ENCODE measurements at places on chromosomes 1 and 21.

DNA sequence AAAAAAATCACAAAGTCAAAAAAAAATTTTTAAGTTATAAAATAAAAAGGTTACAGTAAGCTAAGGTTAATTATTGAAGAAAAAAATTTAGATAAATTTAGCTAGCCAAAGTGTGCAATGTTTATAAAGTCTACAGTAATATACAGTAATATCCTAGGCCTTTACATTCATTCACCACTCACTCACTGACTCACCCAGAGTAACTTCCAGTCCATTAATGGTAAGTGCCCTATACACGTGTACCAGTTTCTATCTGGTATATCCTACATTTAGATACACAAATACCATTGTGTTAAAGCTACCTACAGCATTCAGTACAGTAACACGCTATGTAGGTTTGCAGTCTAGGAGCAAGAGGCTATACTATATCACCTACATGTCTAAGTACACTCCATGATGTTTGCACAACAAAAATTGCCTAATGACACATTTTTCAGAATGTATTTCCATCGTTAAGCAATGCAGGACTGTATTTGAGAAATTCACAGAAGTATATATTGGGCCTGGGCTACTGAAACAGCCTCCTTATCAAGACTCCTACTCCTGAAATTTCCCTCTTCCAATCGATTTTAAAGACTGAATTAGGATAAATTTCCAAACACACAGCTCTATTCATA, 155.1 kb downstream of the COP1 start:
- no peak for DNase-seq

- no peak for DNase-seq
Observed at GRCh38 chr1:92587445-92587844, 100.7 kb upstream of the GFI1 start.

DNA sequence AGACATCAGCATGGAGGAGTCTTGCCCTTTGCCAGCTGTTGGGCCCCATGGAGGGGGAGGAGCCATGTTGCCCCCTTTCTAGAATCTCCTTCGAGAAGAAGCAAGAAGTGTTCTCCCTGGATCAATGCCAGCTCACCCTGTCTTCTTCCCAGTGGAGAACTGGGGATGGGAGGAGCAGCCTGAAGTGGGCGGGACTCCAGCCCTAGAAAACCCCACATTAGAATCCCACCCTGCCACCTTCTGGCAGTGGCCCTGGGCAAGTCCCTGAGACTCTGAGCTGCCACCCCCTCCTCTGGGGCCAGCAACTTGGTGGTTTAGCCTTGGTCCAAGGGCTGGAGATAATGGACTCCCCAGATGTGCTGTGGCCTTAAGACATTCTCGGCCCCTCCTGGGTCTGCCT, 51.7 kb downstream of the PAX7 start:
- DNase-seq, result no peak

DNA sequence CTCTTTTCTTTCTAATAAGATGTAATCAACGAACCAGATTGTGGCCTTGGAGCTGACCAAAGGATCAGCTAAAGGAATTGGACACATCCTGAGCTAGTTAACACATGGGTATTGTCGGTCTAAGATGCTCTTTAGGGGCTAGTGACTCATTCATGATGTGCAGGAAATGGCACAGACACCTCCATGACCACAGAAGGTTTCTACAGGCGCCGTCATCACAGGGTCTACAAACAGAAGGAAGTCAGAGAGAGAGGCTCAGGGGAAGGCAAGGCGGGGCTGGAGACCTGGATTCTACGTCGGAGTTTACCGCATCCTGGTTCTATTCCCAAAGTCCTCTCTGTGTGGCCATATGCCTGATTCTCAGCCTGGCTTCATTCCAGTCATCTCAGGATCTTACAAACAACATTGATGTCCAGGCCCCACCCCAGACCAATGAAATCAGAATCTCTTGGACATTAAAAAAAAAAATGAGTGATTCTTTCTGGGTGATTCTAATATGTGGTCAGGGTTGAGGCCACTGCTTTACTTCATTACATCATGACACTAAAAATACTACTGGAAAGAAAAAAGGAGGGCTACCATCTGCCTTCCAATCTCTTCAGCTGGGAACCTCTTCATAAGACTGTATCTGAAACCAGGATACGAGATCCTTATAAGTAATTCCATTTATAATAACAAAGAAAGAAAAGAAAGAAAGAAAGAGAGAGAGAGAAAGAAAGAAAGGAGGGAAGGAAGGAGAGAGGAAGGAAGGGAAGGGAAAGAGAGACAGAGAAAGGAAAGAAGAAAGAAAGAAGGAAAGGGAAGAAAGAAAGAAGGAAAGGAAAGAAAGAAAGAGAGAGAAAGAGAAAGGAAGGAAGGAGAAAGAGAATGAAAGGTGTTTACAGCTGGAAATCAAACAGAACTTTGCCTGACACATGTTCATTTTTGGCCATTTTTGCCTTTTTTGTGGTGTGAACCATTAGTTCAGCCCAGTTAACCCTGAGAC, 11.6 kb upstream of the KCNJ15 start:
- DNase-seq, result peak; percentile 45

DNA sequence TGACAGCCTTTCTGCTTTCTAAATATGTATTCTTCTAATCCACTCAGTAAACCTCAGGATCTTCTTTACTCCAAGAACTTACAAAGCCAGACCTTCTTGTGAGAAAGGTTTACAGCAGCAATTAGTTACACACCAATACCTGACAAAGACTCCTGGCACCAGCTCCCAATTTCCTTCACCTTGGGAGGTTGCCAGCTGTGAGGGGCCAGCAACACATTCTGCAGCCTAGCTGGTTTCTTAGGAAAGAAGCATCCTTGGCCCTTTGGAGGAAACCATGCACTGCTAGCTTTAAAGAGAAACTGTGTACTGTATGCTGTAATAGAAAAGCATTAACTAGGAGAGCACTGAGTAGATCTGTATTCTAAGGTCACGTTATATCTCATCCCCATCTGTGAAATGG, 10.8 kb downstream of the FYB2 start:
- no peak for DNase-seq

GRCh38 chr1:56000424-56000823, 578.9 kb downstream of the PLPP3 start:
- DNase-seq, result no peak

DNA sequence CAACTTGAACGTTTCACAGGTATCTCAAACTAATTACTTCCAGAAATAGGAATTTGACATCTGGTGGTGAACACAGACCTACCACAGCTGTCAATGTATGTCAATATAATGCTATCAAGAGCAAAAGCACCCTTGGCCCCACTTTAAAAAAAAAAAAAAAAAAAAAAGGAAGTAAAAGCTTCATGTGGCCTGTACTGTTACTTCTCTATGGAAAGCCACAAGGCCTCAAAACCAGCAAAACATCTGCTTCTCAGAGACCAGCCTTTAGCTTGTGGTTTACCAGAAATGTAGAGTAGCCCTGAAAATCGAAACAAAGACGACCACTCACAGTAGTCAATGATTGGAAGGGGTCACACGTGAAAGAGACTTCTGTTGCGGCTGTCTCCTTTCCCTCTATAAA, 109.6 kb downstream of the SLC45A1 start:
- DNase-seq, result no peak

- no peak for DNase-seq
Observed at GRCh38 chr1:200107004-200107470, 79.5 kb downstream of the NR5A2 start.

GRCh38 chr1:153217212-153217611, at the start of gene PRR9:
Gene PRR9 (plus strand): TSS chr1:153217584. CDS start chr1:153218145, 561 bp downstream.
- no peak for DNase-seq

DNA sequence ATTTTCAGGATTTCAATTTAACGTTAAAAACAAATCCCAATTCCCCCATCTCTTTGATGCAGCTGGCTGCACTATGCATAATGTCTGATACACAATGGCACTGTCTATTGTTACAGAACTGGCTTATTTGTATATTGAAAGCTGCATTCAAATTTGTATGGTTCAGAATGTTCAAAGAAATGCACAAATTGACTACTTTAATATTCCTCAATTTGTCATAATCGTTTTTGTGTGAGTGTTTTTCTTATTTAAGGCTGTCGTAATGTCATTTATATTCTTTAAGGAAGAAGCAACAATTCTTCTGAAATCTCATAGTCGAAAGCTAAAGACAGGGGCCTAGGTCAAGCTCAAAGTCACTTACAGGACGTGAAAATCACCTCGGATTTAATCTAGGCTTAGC, 341.4 kb upstream of the ZRANB2 start:
- DNase-seq, result no peak

GRCh38 chr1:32362474-32363313, at the start of the genes FAM229A and TSSK3:
Gene FAM229A (minus strand): TSS chr1:32362485. CDS start chr1:32362091, 394 bp downstream.
Gene TSSK3 (plus strand): TSS chr1:32362539. CDS start chr1:32362702, 163 bp downstream.
- no peak for DNase-seq

DNA sequence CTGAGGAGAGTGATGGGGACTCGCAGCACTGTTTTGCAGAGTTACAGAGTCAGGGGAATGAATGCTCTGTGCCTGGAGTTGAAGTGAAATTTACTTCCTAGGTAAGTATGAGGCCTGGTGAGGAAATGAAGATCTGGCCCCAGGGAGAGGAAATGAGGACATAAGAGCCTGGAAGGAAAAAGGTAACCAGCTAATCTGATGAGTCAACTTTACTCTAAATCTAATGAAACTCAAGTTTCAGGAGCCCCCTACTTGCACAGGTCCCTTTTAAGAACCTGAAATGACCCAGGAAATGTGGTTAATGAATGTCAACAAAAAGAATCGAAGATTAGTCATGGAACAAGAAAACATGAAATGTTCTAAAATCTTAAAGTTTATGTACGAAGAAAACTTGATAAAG, 599.0 kb downstream of the AGBL4 start:
- no peak for DNase-seq

DNA sequence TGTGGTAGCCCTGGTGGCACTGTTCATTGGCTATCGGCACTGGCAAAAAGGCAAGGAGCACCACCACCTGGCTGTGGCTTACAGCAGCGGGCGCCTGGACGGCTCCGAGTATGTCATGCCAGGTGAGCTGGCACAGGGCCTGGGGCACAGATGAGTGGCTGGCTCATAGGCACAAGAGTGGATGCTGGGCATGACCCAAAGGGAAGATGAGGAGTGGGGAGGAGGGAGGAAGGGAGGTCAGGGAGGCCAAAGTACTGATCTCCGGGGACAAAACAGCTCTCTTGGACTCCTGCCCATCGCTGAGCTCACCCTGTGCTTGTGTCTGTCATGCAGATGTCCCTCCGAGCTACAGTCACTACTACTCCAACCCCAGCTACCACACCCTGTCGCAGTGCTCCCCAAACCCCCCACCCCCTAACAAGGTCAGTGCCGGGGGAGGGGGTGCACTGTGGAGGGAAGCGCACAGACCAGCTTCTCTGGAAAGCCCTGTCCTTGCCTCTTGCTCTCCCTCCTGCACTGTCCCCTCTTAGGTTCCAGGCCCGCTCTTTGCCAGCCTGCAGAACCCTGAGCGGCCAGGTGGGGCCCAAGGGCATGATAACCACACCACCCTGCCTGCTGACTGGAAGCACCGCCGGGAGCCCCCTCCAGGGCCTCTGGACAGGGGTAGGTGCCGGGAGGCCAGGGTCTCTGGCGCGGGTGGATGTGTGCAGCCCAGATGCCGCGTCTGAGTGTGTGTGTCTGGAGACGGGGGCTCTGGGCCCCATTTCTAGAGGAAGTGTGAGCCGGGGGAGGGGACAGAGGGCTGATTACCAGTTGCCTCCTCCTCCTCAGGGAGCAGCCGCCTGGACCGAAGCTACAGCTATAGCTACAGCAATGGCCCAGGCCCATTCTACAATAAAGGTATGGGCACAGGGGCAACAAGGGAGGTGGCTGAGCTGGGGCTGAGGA, 7.3 kb upstream of the LRRC71 start:
- DNase-seq, result no peak

- no peak for DNase-seq
Observed at GRCh38 chr1:179794146-179794545, 51.1 kb downstream of the FAM163A start.

DNA sequence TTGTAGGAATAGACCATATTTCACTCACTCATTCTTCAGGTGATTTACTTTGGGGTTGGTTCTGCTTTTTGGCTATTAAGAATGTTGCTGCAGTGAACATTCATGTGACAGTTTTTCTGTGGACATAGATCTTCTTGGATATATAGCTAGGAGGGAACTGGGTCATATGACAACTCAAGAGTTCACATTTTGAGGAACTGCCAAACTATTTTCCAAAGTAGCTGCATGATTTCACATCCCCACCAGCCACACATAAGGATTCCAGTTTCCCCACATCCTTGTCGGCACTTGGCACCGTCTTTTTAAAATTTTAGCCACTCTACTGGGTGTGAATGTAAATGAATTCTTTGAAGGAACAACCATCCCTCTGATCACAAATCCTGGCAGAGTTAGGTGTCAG, 126.0 kb downstream of the PRDM2 start:
- no peak for DNase-seq

DNA sequence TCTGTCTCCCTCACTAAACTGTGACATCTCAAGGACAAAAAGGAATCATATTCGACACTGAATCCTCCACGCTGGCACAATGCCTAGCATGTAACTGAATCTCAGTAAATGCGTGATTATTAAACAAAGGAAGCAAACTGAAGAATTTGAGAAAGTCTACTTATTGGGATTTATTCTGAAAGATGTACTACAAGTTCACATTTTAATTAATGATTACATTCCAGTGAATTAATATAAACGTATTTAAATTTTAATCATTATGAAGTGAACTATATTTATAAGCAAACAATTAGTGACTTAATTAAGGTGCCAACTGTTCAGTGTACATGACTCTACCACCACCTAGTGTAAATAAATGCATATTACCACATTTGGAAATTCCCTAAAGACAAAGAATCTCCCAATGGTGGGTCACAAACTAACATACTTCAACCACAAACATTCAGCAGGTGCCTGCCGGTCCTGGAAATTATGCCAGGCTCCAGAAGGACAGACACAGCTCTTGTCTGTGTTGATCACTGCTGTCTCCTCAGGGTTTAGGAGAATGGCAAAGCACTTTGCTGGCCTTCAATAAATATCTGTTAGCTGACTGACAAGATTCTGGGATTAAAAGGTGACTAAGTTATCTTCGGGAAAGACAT, 56.3 kb downstream of the SMYD3 start:
- no peak for DNase-seq

GRCh38 chr1:84246213-84246612, 55.3 kb upstream of the SAMD13 start:
- no peak for DNase-seq

DNA sequence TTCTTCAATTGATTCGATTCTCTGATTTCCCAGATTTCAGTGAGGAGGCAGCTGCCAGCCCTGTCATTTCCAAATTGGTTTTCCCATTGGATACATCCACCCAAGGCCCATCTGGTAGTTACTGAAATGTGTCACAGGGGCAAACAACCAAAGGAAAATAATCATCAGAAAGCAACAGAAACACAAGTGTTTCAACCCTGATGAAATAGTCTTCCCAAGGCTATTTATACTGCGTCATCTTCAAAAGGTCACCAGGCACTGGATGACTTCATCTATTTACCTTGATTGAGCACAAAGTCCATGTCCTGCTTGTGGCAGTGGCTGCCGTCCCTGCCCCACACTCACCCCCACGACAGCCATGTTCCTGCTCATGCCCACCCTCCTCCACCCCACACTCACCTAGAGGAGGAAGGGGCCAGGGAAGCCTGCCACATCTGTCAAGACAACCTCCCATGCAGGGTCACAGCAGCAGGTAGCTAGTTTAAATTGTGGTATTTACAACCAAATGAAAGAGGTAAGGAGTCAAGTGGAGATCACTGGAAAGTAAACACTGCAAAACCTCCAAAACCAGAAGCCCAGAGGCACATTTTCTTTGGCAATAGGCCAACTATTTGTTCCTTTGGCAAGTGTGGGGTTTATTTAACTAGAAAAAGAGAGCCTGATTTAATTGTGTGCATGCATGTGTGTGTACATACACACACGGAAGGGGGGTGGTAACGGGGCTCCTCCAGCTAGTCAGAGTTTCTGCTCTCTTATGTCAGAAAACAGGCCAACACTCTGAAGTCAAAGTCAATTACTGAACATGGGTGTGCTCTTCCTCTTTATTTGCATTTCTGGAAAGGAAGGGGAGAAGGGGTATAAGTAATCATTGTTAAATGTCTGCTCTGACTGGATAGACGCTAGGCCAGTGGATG, 49.5 kb upstream of the RAB4A start:
- no peak for DNase-seq
